Fibroblast of skin of abdomen (primary cell): ENCODE measurements at places on chromosomes 3 and 15.

DNA sequence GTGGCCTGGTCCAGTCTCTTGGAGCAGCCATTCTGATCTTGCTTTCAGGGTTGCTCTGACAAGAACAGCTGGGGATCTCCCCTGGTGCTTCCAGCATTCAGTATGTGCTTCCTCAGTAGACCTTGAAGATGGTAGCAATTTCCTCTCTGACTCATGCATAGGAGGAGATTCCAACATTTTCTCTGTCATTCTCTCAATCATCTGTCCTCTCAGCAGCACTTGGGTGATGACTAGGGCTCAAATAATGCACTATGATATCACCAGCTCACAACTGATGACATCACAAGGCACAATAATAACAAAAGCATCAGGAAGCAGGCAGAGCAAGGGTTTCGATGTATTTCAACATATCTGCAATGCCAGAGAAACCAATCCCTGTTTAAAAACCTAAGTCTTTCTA is 52.7 kb downstream of the NFKBIZ start:
- DNase-seq, result peak; percentile 97

GRCh38 chr3:31926543-31926942 is 54.5 kb downstream of the OSBPL10 start:
- DNase-seq, result no peak

DNA sequence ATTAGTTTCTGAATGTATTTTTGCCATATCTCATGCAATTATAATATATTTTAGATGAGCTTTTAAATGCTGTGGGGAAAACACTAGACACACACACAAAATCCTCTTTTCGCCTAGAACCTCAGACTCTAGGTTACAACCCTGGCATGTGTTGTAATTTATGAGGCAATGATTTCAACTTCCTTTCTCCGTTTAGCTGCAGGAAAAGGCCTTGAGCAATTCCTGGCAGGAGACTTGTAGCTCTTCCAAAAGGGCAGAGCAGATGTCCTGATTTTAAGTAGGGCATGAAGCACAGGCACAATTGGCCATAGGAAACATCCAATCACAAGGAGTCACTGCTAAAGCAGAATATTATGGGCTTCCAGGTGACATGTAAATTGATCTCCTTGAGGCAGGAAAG is 82.0 kb downstream of the GPR156 start:
- DNase-seq, result peak; percentile 84

DNA sequence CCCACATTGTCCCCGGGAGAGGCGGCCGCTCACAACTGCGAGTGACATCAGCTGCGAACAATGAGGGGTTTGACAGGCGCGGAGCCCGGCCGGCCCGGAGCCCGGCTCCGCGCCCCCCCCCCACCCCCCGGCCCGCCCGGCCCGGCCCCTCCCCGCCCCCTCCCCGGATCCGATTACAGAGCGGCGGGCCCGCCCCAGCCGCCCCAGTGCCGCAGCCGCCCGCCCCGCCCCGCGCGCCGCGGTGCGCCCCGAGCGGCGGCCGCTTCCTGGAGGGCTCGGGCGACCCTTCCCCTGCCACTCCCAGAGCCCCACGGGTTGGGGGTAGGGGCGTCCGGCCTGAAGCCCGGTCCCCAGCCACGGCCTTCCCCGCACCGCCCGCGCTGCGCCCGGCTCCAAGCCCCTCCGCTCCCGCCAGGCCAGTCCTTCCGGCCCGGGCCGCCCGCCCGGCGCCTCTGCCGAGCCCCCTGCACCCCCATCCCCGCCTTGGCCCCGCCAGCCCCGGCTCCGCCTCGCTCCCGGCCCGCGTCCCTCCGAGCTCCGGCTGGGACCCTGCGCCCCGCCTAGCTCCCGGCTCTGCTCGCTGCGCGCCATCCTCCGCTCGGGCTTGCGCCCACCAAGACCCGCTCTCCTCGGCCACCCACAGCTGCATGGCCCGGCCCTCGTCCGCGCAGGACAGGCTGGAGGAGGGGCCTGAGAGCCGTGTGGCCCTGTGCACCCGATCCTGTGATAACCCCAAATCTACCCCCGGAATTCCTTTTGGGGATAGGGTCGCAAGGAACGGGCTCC is at the start of gene PCBP4:
Gene PCBP4 (minus strand): TSS at position 71 of the 786 bp plus-strand sequence. CDS start 6,214 bp downstream, outside the sequence.
- peak; percentile 55 for DNase-seq

DNA sequence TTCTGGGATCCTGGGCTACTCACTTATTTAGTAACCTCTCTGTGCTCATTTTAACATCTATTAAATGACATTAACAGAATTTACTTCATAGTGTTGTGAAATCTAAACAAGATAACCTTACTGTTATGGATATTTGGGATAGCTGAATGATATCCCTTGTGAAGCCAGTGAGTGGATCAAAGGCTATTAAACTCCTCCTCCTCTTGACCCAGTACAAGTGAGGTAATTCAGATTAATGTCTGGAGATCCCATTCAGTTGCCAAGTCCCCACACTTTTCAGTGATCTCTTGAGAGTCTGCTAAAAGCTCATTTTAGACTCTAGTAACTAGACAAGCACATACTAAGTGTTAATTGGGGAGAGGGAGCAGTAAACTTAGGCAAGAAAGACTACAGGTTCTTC is 2.5 kb upstream of the ANKRD28 start:
- no peak for DNase-seq

- DNase-seq, result no peak
Observed at GRCh38 chr3:143551761-143552160, 296.5 kb downstream of the SLC9A9 start.
